Stimulated activated CD4-positive, alpha-beta T cell treated with anti-CD3 and anti-CD28 coated beads, Interleukin-4, amount 100 ng/mL, for 1 hour (primary cell): ENCODE measurements at places on chromosomes 12 and 14.

- DNase-seq = no peak
Measured at GRCh38 chr14:80549141-80549540, 337.8 kb upstream of the DIO2 start.

- DNase-seq = no peak
Measured at GRCh38 chr12:19846574-19846973, 407.3 kb downstream of the AEBP2 start.

GRCh38 chr14:63896278-63896720, 43.5 kb downstream of the SYNE2 start:
- DNase-seq = no peak

- DNase-seq = no peak
Measured at GRCh38 chr12:592024-592505, 71.2 kb downstream of the NINJ2 start.

DNA sequence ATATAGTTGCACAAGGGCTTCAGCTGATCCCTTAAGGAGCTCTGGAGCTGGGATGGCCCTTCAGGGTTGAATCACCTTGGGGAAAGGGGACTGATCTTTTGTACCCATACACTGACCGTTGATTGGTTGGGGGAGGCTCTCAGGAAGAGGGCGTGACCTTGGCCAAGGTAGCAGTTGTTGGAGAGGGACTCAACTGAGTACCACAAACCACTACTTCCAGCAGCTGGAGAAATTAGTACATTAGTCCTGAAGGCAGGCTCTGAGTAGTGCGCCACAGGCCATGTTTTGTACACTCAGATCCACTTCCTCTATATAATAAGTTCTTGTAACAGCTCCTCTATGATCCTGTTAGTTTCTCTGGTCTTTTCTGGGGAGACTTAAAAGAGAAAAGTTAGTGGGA, 317.6 kb downstream of the CCDC91 start:
- DNase-seq = no peak

DNA sequence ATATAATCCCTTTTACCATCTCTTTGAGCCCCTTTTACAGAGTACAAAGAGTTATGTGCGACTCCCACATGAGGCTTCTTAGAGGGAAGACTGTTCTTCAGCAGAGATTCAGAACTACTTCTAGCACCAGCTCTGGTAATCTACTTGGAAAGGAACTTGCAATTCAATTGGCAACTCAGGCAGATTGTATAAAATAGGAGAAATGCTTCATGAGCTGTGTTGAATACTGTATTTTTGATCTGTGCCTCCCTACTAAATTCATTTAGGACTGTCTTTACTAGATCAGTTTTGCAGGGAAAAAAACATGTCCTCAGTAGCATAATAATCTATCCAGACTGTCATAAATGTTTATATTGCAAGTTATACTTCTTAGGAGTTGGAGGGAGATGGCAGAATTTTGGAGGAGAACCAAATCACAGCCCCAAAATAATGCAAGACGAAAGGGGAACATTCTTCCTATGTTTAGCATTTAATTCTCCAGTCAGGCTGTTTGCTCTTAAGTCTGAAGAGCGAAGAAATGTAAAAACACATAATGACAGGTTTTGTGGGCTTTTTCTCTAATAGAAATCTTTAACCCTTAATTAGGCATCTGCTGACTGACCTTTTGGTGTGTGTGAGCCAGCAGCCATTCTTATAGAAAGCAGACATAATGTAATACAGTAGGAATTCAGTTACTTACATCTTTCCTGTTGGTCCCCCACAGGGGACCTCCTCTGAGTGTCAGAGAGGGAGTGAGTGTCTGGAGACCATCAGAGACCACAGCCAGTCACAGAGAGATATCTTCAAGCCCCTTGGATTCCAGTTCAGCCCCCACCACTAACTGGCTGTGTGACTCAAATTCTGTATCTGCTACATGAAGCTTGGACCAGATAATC, 3.9 kb downstream of the ANO4 start:
- no peak for DNase-seq

DNA sequence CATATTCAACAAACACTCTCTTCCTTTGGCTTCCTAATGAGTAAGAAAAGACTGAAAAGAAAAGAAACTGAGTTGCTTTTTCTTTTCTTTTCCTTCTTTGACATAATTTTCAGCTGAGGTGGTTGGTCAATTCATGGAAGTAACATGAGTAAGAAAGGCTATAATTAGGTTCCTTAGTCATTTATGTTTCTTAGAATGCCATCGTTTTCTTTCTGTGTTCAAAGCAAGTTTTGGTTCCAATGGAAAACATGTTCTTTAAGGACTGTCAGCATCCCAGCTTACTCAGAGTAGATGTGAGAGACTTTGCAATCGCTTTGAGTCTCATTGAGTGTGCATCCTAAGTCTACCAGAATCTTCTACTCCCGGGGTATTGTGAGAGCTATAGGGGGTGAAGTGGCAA, 882.4 kb downstream of the DIO2 start:
- DNase-seq = no peak

DNA sequence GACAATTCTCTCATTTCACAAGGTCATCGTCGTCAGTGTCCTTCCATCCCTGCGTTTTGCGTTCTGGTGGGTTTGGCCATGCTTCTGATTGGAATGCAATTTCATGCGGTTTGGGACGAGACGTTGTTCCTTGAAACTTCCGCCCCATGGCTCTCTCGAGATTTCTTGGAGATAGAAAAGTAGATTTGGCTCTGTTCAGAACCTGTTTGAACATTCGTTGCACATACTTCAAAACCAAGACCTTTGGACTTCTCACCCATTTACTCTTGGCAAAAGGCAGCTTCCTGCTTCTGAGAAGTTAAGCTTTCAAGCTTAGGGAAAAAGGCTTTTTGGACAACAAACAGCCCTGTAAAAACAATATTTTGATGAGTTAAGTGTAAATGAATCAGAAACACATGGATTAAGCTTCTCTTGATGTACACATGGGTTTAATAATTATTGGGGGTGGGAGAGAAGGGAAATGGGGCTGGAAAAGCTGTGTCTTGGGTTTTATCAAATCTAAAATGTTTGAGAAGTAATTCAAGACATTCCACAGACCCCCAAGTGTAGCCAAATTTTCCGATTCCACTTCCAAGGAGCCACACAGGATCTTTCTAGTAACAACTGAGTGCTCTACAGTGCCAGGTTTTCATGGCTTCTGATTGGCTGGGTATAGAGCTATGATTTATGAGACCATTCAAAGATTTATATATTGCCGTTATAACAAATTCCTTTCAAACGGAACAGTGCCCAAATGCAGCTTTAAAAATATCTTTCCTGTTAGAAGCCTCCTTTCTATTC, 467.2 kb downstream of the MED13L start:
- DNase-seq = no peak

DNA sequence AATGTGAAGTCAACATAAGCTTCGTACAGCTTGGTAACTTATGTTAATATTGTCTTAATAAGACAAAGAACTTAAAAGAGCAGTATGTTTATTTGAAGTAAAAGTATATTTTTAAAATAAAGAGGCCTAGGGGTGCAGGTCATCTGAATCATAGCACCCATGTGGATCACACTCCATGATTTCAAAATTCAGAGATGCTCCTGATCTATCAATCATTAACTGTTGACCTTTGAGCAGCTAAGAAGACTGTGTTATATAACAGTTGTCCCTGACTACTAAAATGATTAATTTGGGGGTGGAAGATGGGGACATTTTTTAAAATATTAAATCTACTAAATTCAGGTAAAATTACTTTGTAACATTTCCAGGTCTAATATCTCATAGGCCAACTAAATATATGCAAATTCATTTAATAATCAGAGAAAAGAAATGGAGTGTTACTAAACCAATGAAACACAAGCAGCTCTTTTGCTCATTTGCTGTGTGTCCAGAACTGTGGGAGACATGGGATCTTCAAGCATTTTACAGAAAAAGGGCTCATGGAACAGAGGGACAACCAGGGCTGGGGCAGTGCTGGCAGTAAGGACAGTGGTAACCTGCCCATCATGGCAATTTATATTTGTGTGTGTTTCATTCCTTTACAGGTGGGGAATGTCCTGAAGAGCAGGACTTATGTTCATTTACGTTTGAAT, 120.7 kb upstream of the PCED1B start:
- no peak for DNase-seq

- no peak for DNase-seq
Measured at GRCh38 chr12:125755512-125755911, 690.3 kb downstream of the AACS start.

- no peak for DNase-seq
Measured at GRCh38 chr12:38782359-38782758, 123.0 kb downstream of the CPNE8 start.

- no peak for DNase-seq
Measured at GRCh38 chr12:49910331-49911212, 6.9 kb upstream of the FAIM2 start.

DNA sequence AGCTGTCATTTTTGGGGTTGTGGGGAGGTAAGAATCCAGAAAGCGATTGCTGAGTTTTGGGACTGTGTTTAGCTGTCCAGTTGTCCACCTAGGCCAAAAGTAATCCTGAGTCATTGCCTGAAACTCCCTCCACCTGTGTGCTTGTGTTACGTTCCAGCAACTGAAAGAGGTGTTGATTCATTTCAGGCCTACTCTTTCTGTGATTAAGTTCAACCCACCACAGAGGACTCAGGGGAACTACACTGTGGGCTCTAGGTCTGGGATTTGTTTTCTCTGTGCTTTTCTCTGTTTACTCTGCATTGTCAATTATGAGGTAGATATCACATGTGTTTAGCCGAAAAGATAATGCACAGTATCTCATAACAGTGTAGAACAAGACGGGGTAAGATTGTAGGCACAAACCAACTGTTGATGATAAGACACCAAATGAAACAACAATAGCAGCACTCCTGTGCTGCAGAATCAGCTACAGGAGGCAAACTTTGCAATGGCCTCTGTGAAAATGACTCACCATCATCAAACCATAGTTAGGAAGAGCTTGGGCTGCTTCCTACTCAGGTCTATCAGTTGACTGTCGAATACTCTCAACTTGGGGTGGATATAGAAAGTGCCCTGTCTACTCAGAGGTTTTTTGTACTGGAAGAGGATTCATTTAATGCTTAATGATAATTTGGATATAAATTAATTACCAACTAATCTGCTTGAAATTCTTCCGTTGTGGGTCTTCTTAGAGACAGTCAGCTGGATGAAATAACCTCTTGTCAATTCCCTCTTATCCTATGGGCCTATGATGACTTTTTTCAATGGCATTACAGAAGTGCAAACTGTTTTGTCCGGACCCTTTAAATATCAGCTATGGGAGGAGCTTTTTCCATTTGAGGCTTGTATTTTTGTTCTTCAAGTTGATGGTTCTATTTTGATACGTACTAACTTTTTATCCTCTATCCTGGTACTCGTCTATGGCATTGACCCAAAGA, 385.9 kb downstream of the BMP4 start:
- DNase-seq = no peak

DNA sequence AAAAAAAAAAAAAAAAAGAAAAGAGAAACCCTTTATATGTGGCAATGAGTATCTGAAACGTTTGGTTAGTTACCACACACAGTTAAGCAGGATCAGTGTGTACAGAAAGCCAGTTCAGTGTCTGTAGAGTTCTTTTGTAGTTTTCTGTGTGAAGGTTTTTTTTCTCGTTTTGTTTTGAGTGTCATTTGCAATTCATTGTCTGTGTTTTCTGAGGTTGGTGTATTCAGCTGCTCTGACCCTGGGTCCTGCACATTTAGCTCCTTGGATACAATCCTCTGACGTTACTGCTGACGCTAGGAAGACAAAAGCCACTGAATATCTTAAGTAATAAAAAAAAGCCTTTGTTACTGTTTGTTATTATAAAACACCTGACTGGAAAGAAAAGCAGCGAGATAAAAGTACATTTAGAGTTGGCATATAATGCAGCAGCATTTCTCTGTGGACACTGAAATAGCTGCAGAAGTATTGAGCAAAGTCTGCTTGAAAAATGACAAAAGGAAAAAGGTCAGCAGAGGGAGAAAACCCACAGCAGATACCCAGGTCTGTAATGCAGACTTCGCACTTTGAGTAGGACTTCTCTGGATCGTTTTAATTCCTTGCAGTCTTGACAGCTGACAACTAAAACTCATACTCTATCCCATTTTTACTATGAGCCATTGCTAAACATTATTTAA, 89.0 kb downstream of the POLR3B start:
- DNase-seq = no peak

- DNase-seq = no peak
Measured at GRCh38 chr12:203462-204260, 10.3 kb downstream of the SLC6A12 start.

DNA sequence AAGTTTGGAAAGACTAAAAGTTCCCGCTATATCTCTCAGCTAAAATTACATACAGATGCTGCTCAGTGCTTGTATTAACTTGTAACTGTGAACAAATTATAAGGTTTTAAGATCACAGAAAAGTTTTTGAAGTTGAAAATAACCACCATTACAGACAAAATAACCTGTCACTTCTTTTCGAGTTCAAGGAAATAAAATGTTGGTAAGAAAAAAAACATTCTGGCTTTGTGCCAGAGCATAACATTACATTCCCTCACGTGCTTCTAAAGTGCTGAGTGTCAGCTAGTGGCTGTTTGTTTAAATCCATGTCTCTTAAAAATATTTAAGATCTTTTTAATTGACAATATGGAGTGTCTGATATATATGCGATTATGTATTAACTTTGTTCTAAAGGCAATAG, 27.2 kb upstream of the ADAMTS20 start:
- no peak for DNase-seq

DNA sequence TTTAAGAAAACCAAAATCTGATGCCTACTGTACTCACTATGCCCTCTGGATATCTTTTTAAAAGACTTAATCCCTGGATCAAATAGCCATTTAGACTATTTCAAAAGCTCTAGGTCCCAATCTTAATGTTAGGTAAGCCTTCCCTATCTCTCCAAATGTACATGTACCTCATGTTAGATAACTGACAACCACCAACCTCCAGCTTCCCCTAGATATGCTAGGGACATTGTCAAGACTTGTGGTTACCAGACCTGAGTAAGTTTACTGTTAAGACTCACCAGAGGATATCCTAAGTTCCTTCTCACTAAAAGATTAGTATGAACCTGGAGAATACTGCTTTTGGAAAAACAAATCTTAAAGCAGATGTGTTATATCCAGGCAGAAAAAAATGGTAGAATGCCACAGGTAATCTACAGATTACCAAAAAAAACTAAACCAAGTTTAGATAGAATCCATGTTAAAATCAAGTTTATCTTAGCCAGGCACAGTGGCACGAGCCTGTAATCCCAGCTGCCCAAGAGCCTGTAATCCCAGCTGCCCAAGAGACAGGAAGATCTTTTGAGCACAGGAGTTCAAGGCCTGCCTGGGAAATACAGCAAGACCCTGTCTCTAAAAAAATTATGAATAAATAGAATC, 9.7 kb downstream of the NAP1L1 start:
- no peak for DNase-seq

DNA sequence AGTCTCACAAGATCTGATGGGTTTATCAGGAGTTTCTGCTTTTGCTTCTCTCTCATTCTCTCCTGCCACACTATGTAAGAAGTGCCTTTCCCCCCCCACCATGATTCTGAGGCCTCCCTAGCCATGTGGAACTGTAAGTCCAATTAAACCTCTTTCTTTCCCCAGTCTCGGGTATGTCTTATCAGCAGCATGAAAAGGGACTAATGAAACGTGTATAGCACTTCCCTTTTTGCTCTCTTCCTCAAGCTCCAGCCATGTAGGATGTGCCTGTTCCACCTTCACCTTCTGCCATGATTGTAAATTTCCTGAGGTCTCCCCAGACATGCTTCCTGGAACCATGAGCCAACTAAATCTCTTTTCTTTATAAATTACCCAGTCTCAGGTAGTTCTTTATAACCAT, 7.0 kb upstream of the CRACR2A start:
- no peak for DNase-seq
